ENCODE measurements at places on chromosomes 11 and 22.
A peak's percentile ranks its signal among the peaks of the same experiment; 100 is the strongest.

GRCh38 chr11:198236-198806, 5.4 kb downstream of the SCGB1C1 start:
- DNase-seq = no peak

DNA sequence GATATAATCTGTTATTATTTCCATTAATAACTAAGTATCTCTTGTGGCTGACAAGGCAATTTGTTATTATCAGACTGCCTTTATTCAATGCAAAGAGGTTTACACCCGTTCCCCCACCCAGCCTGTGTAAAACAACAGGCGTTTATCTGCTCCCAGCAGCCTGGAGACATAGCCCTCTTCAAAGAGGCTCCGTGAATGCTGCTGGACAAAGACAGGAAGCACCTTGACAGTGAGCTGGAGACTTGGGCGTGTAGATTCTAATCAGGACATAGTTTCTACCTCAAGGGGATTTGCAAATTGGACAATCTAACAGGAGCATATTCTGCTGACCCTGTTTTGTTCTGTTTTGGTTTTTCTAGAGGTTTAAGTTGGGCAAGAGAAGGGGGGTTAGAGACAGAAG, 733.0 kb upstream of the KIRREL3 start:
- DNase-seq = no peak

DNA sequence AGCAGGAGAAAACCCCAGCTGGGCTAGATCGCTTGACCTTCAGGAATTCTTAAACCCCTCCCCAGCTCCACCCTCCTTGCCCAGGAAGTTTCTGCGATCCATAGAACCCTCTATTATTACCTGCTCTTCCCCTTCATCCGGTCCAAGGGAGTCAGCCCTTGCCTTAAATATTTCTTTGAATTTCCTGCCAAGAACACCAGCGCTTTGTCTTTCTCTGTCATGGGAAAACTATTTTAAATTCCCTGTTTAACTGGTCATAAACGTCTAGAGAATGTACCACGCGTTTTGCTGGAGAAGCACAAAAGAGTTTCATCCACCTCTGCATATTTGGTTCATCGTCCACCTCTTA, 496 bp upstream of the TRAF6 start:
- DNase-seq = no peak

GRCh38 chr11:87223816-87224215, 186.1 kb downstream of the TMEM135 start:
- no peak for DNase-seq

GRCh38 chr11:69499186-69499917, 17.9 kb downstream of the LINC01488 start:
- DNase-seq = no peak

- no peak for DNase-seq
Measured at GRCh38 chr11:64538501-64538951, 52.5 kb upstream of the SLC22A12 start.

GRCh38 chr11:106468086-106468485, 390.6 kb downstream of the AASDHPPT start:
- DNase-seq = no peak

- no peak for DNase-seq
Measured at GRCh38 chr11:133176748-133177147, 355.6 kb downstream of the OPCML start.

GRCh38 chr11:96464700-96465307, 75.0 kb downstream of the JRKL start:
- DNase-seq = peak; percentile 97

GRCh38 chr11:118438314-118438931, 2.1 kb downstream of the KMT2A start:
- peak; percentile 75 for DNase-seq

GRCh38 chr22:30873086-30873650, 95.4 kb downstream of the MORC2 start:
- DNase-seq = no peak

GRCh38 chr11:29481738-29482137, 535.1 kb downstream of the KCNA4 start:
- DNase-seq = no peak

- DNase-seq = peak; percentile 46
Measured at GRCh38 chr22:29821291-29822016, 16.6 kb downstream of the ASCC2 start.

- DNase-seq = no peak
Measured at GRCh38 chr11:119942583-119943297, 195.2 kb downstream of the TRIM29 start.

DNA sequence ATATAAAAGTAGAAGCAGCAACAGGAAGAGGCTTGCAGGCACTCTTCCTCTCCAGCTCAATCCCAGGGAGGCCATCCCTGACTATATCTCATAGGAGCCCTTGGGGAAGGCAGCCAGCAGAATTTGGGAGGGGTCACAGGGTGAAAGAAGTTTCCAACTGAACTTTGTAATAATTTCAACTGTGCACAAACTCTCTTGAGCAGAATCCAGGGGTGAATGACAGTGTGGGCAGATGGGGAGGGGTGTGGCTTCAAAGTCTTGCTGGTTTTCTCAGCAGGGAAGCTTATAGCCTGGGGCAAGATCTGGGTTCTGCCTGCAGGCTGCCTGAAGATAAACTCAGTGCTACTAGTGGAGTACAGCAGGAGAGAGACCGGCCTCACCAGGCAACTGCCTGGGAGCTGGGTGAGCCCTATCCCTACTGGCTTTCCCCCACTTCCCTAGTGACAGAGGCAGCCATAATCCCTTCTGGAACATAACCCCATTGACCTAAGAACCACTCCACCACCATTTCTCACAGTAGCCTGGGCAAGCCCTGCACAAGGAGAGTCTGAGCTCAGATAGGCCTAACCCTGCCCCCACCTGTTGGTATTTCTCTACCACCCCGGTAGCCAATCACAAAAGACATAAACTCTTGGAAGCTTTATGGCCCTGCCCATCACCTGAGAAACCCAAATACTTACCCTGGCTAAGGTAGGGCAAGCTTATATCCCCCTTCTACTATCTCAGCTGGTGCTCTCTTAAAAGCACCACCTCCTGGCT, 17.8 kb upstream of the TTC12 start:
- DNase-seq = no peak

- no peak for DNase-seq
Measured at GRCh38 chr11:95045812-95046211, 3.4 kb upstream of the KDM4F start.

DNA sequence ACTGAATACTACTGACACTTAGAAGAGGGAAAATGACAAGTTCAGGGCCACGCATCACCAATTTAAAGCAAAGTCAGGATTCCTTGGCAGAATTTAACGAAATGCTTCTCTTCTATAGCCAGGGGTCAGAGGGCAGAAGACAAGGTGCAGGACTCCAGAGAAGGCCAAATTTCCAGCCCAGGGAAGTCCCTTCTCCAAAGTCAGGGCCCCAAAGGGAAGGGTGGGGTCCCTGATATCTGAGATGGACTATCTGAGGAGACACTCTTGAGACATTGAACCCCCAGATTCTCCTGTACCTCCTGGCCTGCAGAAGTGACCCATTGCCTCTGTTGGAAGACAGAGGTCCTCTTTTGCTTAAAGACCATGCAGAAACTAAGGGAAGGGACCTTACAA, 91.2 kb downstream of the RPS6KA4 start:
- DNase-seq = no peak

GRCh38 chr22:23457380-23457985, 122.6 kb downstream of the IGLL1 start:
- no peak for DNase-seq

DNA sequence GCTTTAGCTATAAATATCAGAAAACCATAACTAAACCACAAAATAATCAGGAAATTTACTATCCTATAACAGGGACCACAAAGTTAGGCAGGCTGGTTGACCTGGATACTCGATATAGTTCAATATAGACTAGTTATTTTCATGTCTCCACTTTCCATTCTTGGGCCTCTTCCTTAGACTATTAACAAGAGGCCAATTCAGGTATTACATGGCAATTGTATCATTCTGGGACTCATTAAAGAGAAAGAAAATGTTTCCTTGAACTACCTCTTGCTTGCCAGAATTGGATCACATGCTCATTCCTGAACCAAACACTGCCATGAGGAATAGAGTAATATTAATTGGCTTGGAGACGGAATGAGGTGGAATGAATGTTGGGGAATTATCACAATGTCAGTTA, 76.0 kb downstream of the EIF3M start:
- no peak for DNase-seq

- peak; percentile 10 for DNase-seq
Measured at GRCh38 chr22:45672564-45673481, 1.2 kb downstream of the ATXN10 start.

DNA sequence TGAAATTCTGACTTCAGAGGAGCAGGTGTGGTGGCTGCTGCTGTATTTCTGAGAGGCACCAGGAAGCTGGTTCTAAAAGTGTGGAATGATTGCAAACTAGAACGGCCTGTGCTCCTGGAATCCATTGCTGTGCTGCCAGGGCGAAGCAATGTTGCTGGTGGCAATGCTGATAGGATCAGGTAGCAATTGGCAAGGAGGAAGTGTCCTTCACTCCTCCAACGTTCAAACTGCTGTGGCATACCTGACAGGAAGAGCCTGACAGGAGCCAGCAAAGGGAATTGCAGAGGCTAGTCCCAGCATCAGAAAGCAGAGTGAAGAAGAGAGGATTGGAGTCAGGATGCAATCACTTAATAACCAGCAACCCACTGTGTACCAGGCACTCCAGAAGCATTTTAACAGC, 118.2 kb downstream of the FAR1 start:
- DNase-seq = no peak

DNA sequence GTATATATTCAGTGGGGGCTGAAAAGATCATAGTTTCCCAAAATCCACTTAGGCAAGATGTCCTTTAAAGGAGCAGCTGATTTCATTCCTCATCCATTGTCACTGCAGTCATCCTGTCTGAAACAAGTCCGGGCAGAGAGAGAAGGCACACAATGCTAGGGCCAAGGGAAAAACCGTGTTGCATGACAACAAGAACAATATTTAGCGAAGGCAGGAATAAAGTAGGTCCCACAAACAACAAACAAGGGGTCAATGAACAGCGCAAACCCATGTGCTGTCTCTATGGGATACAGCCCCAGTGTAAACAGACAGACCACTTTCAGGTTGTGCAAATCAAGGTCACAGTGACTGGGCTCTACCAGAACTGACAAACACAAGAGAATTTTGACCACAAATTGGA, 9.0 kb downstream of the PAMR1 start:
- DNase-seq = no peak

GRCh38 chr11:108405706-108406105, 61.6 kb downstream of the C11orf65 start:
- no peak for DNase-seq

DNA sequence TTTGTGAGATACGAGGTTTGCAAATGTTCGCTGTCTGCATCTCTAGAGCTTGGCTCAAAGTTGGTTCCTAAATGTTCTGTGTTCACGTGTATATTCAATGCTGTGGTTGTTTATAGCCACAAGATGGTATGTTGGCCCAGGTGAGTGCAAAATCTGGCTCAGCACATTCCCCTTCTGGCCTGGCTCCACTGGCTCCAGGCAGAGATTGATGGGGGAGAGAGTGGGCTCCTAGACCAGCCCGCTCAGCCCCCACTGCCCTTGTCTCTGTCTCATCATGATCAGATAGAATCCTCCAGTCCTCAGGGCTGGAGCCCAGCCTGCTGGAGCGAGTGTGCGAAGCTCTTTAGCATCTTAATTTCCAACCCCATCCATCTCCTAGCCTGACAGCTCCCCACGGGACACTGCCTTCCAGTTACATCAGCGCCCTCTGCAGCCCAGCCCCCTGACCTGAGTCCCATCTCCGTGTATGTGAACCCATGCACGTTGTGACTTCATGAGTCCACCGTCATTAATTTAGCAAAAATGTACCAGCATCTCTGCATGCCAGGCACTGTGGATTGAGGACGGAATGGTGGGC, 2.0 kb downstream of the P2RX3 start:
- no peak for DNase-seq

- DNase-seq = no peak
Measured at GRCh38 chr22:49215840-49216239, 611.8 kb downstream of the BRD1 start.

DNA sequence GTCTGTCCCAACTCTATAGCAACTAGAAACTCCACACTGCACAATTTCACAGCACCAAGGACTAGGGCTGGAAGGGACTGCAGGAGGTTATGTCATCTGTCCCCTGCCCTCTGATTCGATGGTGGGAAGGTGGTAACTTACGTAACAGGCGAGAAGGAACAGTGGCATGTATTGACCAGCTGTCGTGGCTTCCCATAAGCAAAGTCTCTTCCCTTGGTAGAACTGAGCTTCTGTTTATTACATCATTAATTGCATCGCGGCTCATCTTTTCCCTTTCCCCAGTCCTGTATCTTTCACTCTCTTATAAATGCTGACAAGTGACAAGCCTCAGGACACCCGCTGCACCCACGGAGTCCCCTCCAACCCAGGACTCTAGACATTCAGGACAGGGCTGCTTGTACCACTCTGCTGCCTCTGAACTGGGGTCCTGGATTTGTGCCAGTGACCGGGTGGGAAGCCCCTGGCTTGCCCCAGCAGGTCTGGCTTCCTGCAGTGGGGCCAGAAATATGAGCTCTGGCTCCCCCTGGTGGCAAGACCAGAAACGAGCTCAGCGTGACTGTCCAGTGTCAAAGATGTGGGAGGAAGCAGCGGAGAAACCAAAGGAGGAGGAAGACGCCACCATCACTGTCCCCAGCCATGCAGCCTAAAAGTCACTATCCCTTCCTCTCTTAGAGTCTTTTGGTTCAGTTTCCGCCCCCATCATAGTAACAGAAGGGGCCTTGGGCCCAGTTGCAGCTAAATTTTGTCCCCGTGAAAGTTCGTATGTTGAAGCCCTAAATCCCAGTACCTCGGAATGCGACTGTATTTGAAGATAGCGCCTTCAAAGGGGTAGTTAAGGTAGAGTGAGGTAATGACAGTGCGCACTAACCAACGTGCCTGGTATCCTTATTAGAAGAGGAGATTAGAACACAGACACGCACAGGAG, 84.5 kb downstream of the ISX start:
- peak; percentile 7 for DNase-seq

GRCh38 chr11:66286699-66287098, 2.2 kb downstream of the YIF1A start:
- DNase-seq = no peak

DNA sequence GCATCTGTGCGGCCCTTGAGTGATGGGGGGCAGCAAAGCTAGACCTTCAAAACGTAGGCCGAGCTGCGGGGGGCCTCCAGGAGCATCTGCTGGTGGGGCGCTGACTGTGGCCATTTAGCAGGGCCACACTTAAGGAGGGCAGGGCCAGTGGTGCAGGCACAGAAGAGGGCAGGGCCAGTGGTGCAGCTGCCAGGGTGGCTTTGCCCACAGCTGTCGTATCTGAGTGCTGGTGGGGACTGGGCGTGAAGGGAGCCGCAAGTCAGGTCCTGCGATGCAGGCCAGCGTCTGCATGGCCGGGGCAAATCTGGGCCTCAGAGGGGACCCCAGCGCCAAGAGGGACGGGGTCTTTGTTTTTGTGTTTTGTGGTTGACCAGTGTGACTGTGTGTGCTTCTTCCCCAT, 27.7 kb downstream of the RNH1 start:
- no peak for DNase-seq

DNA sequence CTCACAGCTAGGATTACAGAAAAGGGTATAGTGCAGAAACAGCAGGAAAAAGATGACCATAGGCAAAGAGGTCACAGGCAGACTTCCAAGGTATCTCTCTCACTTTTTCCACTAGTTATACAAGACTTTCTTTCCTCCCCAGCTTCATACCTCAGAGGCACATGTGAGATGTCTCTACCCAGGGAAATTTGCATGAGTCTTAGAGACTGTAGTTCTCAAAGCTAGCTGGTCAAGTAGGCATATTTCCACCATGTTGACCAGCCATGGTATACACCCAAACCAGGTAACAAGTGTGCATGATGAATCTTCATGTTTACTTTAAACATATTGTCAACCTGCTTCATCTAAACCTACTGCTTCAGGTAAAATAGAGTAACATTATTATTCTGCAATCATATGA, 27.9 kb downstream of the PRMT3 start:
- no peak for DNase-seq
